ENCODE measurements at places on chromosomes 7 and 10.

DNA sequence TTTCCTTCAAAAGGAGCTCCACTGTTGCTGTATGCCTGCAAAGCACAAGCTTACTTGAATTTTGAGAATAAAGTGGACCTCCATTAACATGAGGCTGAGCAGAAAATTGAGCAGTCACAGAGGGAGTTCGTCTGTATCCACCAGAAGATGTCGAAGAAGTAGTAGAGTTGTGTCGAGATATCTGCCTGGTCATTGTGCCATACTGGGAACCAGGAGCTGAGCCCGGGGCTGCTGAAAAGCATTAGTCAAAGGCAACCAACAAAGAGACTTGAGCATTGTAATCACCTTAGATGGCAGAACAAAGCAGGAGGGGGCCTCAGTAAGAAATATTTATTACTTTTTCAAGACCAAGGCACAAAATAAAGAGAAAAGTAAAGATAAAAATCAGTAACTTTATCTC, 61.5 kb downstream of the PDSS1 start:
- DNase-seq: no peak

GRCh38 chr7:113087071-113087998, 708 bp upstream of the GPR85 start:
- DNase-seq: no peak

- no peak for DNase-seq
Measured at GRCh38 chr10:125164421-125164820, 4.1 kb upstream of the CTBP2 start.

DNA sequence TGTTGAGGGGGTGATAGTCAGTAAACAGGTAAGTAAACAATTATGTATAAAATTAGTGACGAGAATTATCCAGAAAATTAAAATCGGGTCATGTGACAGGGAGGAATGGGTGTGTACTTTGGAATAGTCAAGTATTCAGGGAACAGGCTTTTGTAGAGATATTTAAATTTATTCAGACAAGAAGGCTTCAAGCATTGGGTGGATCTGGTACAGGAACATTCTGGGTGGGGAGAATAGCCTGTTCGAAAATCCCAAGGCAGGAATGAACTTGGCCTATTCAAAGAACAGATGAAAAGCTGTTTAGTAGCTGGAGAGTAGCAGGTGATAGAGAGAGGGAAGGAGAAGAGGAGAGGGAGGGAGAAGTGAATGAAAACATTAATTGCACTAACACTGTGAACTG, 448.9 kb upstream of the FZD8 start:
- DNase-seq: no peak

Measured in stimulated activated CD4-positive, alpha-beta T cell treated with anti-CD3 and anti-CD28 coated beads, Interleukin-2, amount 100 ng/mL, for 24 hours (primary cell).